Nephron progenitor cell (in vitro differentiated cells): ENCODE measurements at places on chromosomes 11 and 22.
A peak's percentile ranks its signal among the peaks of the same experiment; 100 is the strongest.

- DNase-seq, result no peak
Measured at GRCh38 chr11:98155696-98156095, 865.1 kb upstream of the CNTN5 start.

GRCh38 chr11:2590965-2591754 is 108.6 kb downstream of the KCNQ1OT1 start:
- DNase-seq, result no peak

DNA sequence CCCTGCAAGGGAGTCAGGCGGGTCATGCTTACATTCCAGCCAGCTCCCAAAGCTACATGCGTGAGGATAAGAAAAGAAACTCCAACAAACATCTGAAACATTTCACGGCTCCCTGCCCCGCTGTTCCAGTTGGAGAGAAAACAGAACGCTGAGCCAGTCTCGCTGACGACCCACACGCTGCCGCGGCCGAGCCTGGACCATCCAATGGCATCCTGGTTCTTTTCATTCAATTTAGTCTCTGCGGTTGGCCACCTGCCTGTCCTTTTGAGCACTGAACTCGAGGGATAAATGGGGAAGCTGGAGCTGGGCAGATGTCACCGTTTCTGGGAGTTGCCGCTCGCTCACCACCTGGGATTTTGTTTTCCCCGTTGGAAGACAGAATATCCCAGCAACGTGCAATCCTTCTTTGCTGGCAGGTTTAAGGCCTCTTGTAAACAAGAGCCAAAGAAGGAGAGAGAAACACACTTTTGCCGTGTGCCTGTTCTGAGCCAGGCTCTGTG is 45.3 kb upstream of the SHISAL1 start:
- no peak for DNase-seq

DNA sequence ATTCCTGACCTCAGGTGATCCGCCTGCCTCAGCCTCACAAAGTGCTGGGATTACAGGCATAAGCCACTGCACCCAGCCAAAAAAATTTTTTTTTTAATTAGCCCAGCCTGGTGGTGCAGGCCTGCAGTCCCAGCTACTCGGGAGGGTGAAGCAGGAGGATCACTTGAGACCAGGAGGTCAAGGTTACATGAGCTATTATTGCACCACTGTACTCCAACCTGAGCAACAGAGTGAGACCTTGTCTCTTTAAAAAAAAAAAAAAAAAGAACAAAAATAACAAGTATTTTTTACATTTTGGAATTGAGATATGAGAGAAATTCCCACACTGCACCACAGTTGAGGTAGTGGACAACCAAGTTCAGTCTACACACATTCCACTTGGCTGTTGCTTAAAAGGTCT is 13.6 kb upstream of the L3MBTL2 start:
- DNase-seq, result no peak

- DNase-seq, result peak; percentile 92
Measured at GRCh38 chr22:36977947-36978660, 41.1 kb downstream of the TST start.

- DNase-seq, result no peak
Measured at GRCh38 chr11:108838102-108838791, 173.4 kb downstream of the DDX10 start.

GRCh38 chr22:42635531-42635930 is 4.9 kb downstream of the ATP5MGL start:
- no peak for DNase-seq

GRCh38 chr11:32139896-32140520 is 49.1 kb downstream of the RCN1 start:
- DNase-seq, result no peak

DNA sequence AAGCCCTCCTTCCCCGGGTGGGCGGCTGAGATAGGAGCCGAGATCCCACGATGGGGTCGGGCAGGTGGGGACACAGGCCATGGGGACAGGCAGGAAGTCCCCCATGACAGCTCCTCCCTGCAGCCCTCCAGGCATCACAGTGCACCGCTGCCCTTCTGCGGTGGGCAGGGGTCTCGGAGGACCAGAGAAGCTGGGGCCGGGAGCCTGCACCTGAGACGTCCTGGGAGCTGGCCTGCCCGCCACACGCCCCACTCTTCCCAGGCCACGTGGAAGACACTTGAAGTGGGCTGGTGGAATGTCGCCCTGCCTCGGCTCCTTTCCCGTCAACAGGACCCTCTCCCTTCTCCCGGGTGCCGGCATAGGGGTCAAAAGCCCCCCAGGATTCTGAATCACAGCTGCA is 55.4 kb downstream of the ELFN2 start:
- no peak for DNase-seq

DNA sequence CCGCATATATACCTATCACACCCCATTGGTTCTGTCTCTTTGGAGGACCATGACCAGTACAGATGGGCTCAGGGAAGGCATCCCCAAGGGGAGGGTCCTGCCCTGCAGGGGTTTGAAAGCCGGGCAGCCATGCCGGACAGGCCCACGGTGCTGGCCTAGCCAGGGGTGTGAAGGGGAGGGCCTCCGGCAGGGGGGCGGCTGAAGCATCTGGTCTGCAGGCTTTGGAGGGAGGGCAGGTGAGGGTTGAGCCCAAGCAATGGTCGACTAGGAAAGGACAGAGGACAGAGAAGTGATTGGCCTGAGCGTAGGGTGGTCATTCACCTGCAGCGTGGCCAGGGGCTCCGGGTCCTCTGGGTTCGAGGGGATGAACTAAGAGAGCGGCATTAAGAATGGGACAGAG is 11.2 kb upstream of the CTSD start:
- no peak for DNase-seq

GRCh38 chr11:82865841-82866240 is 34.4 kb downstream of the PRCP start:
- no peak for DNase-seq

DNA sequence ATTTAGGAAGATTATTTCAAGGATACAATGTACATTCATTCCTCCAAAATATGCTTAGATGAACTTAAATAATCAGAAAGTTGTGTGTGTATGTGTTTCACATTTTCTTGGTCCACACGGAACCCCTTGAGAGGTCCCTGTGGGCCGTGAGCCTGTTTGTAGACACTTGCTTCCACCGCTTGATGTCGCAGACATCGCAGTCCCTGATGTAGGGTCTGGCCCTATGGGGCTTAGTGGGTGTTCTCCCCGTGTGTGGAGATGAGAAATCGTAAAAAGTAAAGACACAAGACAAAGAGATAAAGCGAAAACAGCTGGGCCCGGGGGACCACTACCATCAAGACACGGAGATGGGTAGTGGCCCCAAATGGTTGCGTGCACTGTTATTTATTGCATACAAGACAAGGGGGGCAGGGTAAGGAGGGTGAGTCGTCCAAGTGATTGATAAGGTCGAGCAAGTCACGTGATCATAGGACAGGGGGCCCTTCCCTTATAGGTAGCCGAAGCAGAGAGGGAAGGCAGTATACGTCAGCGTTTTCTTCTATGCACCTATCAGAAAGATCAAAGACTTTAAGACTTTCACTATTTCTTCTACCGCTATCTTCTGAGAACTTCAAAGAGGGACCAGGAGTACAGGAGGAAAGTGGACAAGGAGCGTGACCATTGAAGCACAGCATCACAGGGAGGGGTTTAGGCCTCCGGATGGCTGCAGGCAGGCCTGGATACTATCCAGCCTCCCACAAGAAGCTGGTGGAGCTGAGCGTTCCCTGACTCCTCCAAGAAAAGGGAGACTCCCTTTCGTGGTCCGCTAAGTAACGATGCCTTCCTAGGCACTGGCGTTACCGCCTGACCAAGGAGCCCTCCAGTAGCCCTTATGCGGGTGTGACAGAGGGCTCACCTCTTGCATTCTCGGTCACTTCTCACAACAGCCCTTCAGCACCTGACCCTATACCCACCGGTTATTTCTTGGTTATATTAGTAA is 1.2 kb upstream of the APOBEC3C start:
- DNase-seq, result peak; percentile 40

GRCh38 chr11:104155375-104155774 is 8.6 kb downstream of the PDGFD start:
- DNase-seq, result no peak

DNA sequence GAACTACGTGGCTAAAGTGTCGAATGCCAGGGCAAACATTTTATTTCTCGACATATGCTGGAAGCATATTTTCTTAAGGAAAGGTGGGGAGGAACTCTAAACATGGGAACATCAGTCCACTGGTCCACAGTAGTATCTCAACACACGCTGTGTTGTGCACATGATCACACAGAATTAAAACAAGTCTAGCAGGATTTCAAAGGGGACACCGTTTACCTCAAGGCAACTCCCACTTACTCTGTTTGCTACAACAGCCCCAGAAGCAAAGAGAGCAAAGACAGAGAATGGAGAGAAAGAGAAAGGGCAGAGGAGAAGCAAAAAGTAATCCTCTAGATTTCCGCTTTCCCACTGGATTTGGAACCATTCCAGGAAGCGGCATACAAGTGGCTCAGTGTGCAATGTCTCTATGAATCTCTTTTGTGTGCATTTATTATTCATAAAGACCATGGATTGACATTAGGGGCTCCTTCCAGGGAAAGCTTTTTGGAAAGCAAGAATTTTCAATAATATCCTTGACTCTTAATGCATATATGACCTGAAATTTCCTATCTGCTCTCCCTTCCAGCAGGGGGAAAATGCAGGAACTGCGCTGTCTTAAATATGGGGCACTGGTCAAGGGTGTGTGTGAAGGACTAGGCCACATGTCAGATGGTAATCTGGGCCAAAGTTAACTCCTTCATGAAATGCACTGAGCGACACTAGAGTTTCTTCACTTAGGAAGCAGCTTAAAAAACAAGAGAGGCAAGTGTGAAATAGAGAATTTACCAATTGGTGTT is 34.8 kb upstream of the CCDC34 start:
- DNase-seq, result no peak

DNA sequence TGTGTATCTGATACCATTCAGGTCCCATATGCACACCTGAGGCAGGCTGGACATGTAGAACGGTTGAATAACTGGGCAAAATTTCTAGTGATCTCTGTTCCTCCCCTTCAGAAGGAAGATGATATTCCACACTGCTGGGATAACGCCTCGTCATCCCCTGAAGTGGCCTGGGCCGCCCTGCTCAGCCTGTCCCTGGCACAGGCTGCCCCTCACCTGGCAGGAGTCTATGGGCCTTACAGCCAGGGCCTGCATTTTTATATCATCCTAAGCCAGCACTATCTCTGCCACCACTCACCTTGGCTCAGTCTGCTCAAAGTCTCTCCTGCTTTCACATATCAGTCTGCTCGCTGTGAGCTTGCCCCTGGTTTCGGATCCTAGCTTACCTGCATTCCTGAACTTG is 209.2 kb downstream of the CSNK2A3 start:
- no peak for DNase-seq

GRCh38 chr11:12925520-12925919 is 83.6 kb upstream of the RASSF10 start:
- DNase-seq, result no peak

DNA sequence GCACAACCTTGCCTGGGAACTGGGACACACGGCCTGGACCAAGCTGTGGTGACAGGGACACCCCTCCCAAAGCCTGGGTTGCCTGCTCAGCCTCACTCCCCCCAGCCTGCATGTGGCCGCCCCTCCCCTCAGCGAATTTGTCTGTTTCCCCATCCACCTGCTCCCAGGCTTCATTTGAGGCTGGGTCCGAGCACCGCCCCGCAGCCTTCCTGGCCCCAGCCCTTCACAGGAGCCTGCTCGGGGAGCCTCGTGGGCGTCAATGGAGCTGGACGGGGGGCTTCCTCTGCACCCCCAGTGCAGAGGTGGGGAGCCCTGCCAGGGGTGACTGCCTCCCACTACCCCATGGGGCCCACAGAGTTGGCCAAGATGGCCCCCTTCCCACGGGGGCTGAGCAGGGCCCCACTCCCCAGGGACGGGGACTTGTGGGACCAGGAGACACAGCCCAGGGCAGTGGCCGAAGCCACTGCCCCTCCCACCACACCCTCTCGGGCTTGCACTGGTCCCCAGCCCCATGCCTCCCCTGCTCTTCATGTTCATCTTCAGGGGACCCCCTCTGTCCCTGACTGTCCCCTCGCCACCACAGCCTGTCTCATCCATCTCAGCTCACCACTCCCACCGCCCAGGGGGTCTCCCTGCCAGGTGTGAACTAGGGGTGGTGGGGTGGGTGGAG is 91.7 kb downstream of the WNT7B start:
- DNase-seq, result no peak

DNA sequence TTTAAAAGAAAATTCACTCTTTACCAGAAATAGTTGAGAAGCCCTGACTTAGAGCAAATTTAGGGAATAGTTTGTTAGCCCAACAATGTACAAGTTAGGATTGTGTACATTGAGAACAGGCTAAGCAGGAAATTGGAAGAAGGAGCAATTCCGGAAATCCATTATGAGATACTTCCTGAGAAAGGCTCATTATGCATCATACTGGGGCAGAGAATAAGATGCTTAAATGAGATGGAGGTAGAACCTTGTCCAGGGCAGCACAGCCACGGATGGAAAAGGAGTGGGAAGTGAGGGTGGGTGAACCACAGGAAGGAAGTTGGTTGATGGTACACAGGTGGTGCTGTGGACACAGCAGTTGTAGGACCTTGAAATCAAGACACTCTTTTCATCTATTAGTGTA is 180.2 kb downstream of the PGR start:
- no peak for DNase-seq

GRCh38 chr11:12674571-12674935 is 332 bp downstream of the TEAD1 start:
- no peak for DNase-seq

DNA sequence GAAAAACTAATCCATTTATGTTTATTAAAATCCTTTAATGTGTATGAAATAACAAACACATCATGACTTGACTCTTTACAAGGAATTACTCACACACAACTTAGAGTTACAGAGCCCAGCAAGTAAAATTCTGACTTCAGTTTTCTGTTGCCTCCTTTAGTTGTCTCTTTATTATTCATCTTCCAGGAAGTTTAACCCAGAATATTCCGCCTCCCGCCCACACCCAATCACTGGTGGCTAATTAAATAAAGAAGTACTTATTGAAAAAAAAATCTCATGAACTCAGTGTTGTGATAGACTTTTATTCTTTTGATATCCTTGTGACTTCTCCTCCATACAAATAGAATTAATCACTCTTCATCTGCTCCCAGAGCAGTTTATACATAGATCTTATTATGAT is 61.9 kb downstream of the MUC15 start:
- no peak for DNase-seq

GRCh38 chr22:42743501-42743991 is 22.9 kb upstream of the A4GALT start:
- no peak for DNase-seq

DNA sequence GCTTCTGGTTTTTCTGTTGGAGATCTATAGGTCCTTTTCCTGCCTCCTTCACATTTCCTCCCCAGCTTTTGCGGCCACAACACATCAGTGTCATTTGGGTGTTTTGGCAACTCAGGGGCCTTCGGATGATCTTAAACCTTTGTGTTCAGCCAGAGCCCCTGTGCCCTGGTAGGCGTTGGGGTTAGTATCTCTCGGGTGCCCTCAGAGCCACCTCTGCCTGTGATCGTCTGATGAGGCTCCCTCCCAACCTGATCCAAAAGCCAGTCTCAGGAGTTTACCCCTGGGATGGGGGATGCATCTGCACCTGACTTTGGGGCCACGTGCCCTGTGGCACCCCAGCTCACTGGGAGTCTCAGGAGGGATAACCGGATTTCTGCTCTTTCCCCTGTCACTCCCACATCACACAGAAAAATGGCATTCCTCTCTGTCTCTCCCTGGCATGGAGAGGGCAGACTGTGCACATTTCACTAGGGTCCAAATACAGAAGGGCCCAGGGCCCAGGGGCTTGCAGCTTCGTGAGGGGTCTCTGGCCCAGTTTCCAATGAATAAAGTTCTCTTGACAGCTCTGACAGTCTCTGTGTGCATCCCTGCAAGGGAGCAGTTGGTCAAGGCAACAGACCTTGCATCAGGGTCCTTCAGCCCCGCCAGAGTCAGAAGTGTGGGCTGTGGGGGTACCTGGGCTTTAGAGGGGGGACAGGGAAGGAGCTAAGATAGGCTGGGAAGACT is 2.6 kb downstream of the RNF26 start:
- DNase-seq, result no peak
